ENCODE measurements at places on chromosomes 3 and 15. TPM values are rescaled to one million over a fixed set of nuclear protein-coding genes. Genes with fewer than 3 reads are reported as not detected.
A peak's percentile ranks its signal among the peaks of the same experiment; 100 is the strongest.

Gene DBR1
- polyA plus RNA-seq, result 10.1 TPM

Gene SNTN
- polyA plus RNA-seq, result not detected

Gene ZNF660
- polyA plus RNA-seq, result 1.4 TPM

Gene SERINC4
- polyA plus RNA-seq, result 0.05 TPM

Gene CPN2
- polyA plus RNA-seq, result not detected

Gene CYP1A2
- polyA plus RNA-seq, result not detected

Gene GATM
- 0.58 TPM for polyA plus RNA-seq

Gene SLC15A2
- 0.10 TPM for polyA plus RNA-seq

Gene IL1RAP
- polyA plus RNA-seq, result 10.8 TPM

- no peak overlapping the region for H3K27ac ChIP-seq
- no peak overlapping the region for H3K4me3 ChIP-seq
- DNase-seq, result no peak
- peaks cover 8% of the 10 kb centered on the region for H3K4me1 ChIP-seq
- H3K27me3 ChIP-seq, result no peaks in the 10 kb centered on the region
These were observed 111.2 kb downstream of the LSM3 start for GRCh38 chr3:14289590-14290461.

DNA sequence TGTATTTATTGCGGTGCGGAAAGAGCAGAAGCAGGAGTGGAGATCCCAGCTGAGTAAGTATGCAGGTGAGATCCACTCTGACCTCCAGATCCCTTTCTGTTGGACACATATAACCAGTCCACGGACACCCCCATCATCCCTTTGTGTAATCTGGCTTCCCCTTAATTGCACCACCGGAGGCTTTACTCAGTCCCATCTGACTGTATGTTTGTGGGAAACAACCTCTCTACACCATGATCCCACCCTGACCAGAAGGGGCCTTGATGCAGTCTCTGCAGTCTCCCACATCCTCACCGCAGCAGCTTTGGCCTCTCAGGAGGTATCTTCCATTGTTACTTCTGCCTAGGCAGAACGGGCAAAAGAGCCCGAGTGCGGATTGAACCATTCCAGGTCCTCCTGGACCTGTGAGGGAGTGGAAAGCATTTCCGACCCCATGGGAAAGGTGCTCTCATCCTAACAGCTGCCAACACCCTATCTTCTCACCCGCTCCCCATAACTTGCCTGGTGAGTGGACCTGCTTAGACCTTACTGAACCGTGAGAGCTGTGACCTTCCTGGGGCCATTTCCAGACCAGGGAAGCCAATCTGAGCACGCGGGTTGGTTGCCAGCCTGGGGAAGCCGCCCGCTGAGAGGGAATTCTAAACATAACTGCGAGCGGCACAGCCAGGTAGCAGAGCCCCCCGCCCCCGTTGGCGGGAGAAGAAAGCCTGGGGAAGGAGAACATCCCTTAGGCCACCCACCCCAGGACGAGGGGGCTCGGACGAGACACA, 1.1 kb downstream of the SLCO2A1 start:
- H3K27me3 ChIP-seq, result peaks cover 4% of the 10 kb centered on the region
- H3K36me3 ChIP-seq, result no peaks in the 10 kb centered on the region
- H3K4me1 ChIP-seq, result peaks cover 6% of the 10 kb centered on the region
- H3K4me3 ChIP-seq, result peak overlapping the region; percentile 62
- no peak for DNase-seq

DNA sequence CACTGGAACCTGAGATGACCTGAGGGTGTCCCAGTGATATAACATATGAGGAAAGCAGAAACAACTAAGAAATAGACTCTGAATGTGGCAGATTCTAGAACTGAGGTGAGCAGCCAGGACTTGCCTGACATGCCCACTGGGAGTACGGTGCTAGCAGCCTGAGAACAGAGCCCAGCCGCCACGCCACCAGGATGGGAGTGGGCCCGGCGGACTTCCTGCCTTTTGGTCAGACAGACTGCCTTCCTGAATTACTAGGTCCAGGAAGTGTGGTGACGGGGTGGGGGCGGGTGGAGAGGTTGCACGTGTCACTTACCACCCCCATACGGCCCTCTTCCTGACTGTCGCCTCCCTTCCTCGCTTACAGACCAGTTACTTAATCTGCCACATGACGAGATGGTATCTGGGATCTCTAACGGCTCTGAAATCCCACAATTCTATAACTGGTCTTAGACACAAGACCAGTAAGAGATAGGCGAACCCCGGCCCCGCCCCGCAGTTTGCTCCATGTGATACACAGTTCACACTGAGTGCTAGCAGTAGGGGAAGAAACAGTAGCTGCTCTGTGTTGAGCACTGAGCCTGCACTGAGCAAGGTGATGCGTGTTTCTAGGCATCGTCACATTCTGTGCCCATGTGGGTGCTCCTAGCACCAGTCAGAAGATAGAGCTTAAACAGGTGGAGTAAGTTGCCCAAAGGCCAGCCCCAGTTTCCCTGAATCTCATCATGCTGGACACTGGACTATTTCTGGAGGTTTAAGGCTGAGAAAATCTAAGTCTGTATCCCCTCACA, 95.7 kb downstream of the CPN2 start:
- H3K4me1 ChIP-seq, result peaks cover 40% of the 10 kb centered on the region
- H3K36me3 ChIP-seq, result no peaks in the 10 kb centered on the region
- H3K27me3 ChIP-seq, result peaks cover 7% of the 10 kb centered on the region

GRCh38 chr15:47741082-47741481, 23.8 kb downstream of the SEMA6D start:
- H3K27me3 ChIP-seq, result no peaks in the 10 kb centered on the region
- H3K27ac ChIP-seq, result no peak overlapping the region
- no peaks in the 10 kb centered on the region for H3K36me3 ChIP-seq

DNA sequence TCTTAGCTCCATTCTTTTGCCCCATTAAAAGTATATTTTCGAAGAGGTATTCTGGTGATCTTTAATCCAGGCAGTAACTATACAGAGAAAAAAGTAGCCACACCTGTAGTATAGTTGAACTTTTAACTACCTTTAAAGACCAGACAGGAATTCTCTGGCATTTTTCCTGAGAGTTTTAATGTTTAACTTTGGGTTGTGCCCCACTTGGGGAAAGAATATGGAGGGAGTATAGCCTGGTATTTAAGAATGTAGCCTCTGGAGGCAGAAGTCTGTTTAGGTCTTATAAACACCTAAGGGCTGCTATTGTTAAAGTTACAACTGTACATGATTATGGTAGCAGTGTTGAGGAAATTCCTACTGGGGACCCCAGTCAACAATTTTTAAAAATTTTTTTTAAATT, 19.3 kb downstream of the C3orf85 start:
- no peaks in the 10 kb centered on the region for H3K27me3 ChIP-seq
- H3K4me1 ChIP-seq, result no peaks in the 10 kb centered on the region
- no peaks in the 10 kb centered on the region for H3K36me3 ChIP-seq
- no peak overlapping the region for H3K4me3 ChIP-seq

- no peak overlapping the region for H3K4me3 ChIP-seq
- H3K27ac ChIP-seq, result peak overlapping the region; percentile 69
These were observed 68.2 kb downstream of the RAB7A start for GRCh38 chr3:128794067-128794768.

- H3K27ac ChIP-seq, result no peak overlapping the region
- no peaks in the 10 kb centered on the region for H3K36me3 ChIP-seq
- no peak for DNase-seq
These were observed 1.8 kb downstream of the CAMKV start for GRCh38 chr3:49867871-49868321.

DNA sequence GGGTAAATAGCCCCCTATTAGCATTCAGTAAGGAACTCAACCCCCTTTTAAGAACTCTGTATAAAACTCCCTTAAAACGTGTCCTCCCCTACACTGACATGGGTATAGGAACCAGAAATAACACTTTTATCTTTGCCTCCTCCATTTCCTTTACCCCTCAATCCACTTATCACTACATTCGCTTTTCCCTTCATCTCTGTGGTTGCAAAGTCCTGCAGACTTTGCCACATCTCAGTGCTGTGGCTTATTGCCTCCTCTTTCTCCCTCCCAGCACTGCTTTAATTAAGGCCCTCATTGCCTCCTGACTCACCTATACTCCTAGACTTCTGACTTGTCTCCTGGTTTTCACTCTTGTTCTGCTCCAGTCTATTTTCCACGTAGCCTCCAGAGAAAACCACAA, 94.3 kb upstream of the GADL1 start:
- H3K27me3 ChIP-seq, result no peaks in the 10 kb centered on the region
- H3K4me1 ChIP-seq, result no peaks in the 10 kb centered on the region
- no peak for DNase-seq
- no peaks in the 10 kb centered on the region for H3K36me3 ChIP-seq
- H3K4me3 ChIP-seq, result no peak overlapping the region

DNA sequence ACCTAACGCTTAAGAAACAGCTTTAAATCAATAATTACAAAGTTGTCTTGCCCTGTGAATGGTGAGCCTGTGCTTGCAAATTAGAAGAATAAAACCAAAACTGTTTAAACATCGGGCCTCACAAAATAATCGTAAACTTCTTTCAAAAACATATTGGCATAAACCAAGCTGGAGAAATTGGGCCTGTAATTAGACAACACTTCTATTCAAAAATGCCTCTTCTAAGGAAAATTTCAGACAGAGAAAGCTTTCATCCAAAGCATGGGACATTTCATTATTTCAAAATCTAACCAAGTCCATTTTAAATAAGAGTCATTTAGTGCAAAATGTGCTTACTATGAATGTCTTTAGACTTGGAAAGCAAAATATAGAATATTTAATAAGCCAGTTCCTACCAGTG, 35.5 kb upstream of the GNB4 start:
- no peak overlapping the region for H3K27ac ChIP-seq
- no peak for DNase-seq
- H3K4me3 ChIP-seq, result no peak overlapping the region
- H3K27me3 ChIP-seq, result no peaks in the 10 kb centered on the region
- no peaks in the 10 kb centered on the region for H3K4me1 ChIP-seq
- H3K36me3 ChIP-seq, result no peaks in the 10 kb centered on the region

DNA sequence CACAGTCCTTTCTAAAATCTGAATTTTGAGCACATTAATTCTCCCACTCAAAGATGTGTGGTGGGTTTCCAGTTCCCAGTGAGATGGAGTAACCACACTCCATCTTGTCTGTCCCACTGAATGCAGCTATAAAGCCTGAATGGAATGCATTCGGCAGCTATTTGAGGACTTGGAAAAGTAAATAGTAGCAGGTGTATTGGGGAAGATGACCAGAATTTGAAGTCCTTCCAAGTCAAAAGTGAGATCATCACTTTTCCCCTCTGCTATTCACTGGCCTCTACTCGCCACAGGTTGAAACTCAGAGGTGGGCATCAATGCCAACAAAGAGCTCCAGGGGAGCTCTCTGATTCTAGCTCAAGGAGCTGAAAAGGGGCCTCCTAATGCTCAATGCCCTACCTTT, 8.1 kb upstream of the GNB5 start:
- H3K4me1 ChIP-seq, result no peaks in the 10 kb centered on the region
- no peaks in the 10 kb centered on the region for H3K27me3 ChIP-seq
- no peak overlapping the region for H3K27ac ChIP-seq
- H3K36me3 ChIP-seq, result no peaks in the 10 kb centered on the region

DNA sequence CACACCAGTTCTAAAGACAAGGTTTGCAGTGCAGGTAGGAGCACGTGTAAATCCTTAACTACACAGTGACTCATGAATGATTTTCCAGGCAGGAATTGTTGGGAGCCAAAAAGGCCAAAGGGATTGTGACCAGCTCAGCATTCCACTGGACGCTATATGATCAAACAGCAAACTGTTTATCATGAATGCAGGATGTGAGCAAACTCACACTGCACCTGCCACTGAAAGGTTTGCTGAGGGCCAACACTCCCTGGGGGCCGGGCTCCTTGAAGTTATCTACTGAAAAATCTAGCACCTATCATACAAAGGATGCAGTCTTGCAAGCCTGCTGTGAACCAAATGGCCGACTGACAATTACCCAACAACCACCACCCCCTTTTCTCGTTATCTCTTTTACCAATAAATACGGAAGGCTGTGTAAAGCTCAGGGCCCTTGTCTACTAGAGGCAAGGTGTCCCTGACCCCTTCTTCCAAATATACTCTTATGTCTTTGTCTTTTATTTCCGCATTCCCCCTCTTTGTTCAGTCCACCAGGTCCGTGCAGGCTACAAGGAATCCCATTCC, 11.5 kb upstream of the DNASE1L3 start:
- H3K4me3 ChIP-seq, result no peak overlapping the region
- no peak for DNase-seq
- no peaks in the 10 kb centered on the region for H3K27me3 ChIP-seq
- H3K36me3 ChIP-seq, result no peaks in the 10 kb centered on the region
